ENCODE measurements at places on chromosomes 7 and 10.

GRCh38 chr7:48009954-48010353 is 19.0 kb downstream of the SUN3 start:
- no peak for DNase-seq

DNA sequence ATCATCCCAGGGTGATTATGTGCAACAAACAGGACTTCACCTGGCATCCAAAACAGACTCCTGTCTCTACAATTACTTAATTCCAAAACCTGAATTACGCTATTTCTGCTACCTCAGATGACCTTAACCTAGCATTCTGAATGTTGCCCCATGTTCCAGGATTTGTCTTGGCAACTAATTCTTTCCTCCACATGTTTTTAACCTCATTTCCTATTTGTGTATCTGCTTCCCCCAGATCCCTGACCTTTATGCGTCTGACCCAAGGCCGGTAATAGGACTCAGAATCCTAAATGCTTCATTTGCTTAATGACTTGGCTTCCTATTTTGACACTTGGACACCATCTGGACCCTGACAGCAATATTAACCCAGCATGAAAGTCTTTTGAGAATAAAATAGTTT is 8.7 kb upstream of the ING3 start:
- no peak for DNase-seq

GRCh38 chr10:102642736-102643335 is 1.4 kb upstream of the TRIM8 start:
- DNase-seq = peak; percentile 58

DNA sequence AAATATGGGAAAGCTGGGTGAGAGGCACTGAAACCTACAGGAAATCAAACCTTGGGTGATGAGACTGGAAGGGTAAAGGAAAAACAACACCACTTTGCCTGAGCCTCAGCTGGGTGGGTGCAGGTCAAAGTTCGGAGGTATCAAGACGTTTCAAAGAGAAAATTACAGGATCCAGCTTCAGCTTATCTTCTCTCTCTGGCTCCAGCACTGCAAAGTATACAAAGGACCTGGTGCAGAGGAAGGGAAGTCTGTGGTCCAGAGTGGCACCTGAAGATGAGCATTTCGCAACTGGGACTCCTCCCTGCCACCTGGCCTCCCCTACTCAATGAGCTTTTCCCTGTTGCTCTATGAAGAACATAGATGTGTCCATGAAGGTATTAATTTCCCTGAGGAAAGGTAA is 6.4 kb upstream of the FXYD4 start:
- DNase-seq = no peak

- no peak for DNase-seq
These were observed 63.0 kb downstream of the INSIG1 start for GRCh38 chr7:155360495-155361345.

DNA sequence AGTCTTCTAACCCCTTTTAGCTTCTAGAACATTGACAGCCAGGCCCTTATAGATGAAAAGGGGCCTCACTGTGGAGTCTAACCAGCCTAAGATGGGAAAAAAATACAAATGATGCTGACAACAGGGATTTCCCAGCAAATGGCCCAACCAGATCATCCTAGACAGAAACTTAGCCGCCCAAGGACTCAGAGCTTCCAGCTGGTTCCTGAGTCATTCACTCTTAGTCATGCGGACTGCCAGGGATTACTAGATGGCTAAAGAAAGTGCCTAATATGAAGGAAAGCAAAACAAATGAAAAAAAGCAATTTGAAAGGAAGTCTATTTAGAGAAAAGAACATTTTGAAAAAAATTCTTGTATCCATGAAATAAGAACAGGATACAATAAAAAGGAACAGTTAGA is 23.7 kb downstream of the TSPAN14 start:
- no peak for DNase-seq
